Femur (tissue), 1 donor: ENCODE measurements at places on chromosomes 5 and 9.

DNA sequence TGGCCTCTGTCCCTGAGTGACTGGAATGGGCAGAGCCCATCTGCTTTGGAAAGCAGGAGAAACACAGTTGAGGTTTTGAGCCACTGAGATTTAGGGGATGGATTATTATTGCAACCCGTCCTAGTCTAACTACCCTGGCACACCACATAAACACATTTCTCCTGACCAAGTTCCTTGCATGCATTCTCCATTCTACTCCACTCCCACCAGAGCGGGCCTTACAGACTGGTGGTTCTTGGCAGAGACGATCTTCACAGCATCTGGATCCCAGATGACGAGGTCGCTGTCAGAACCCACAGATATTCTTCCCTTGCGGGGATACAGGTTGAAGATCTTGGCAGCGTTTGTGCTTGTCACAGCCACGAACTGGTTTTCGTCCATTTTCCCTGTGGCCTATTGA lies 111.0 kb downstream of the DPYSL3 start:
- DNase-seq, result peak; percentile 50

DNA sequence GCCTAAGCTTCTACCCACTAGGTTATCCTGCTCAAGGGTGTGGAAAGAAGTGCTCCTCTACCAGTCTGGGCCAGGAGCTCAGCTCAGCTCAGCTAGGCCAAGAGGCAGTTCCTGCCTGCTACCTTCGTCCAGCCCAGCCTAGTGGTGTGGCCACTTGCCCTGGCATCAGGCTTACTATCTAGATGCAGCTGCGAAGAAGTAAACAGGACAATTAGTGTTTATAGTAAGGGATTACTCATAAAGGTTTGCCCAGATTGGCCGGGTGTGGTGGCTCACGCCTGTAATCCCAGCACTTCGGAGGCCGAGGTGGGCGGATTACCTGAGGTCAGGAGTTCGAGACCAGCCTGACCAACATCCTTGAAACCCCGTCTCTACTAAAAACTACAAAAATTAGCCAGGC lies 12.8 kb upstream of the SPATA24 start:
- no peak for DNase-seq

- peak; percentile 24 for DNase-seq
Observed at GRCh38 chr9:128992995-128993394, 35.1 kb downstream of the SH3GLB2 start.

- no peak for DNase-seq
Observed at GRCh38 chr5:128062172-128062746, 21.3 kb upstream of the SLC12A2 start.

DNA sequence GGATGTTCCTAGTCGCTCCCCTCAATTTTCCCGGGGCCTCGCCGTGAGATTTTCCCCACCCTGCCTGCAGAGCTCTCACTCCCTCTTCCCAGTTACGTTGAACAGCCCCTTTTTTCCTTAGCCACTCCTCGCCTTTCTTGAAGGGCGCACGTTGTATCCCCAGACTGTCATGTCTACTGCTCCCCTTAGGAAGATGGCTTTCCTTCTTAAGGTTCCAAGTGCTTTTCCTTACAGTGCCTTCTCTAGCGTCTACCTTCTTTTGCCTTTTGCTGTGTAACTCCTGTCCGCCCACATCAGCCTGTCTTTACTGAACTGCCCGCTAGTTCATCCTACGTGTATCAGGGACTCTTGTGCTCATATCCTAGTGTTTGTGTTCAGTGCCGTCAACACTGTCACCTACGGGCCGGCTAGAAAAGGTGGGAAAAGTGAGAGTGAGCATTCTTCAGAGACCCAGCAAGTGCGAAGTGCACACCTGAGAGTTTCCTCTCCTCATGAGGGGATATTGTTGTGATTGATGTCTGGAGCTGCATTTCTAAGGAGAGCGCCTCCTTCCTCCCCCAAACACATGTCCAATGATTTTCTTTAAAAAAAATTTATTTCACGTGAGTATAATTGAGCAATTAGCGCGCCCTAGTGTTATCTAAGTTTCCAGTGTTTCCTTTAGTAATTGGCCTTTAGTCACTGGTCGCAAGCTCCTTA lies 764 bp downstream of the CAMLG start:
- peak; percentile 52 for DNase-seq

- DNase-seq, result no peak
Observed at GRCh38 chr5:14017904-14018303, 73.4 kb upstream of the DNAH5 start.

DNA sequence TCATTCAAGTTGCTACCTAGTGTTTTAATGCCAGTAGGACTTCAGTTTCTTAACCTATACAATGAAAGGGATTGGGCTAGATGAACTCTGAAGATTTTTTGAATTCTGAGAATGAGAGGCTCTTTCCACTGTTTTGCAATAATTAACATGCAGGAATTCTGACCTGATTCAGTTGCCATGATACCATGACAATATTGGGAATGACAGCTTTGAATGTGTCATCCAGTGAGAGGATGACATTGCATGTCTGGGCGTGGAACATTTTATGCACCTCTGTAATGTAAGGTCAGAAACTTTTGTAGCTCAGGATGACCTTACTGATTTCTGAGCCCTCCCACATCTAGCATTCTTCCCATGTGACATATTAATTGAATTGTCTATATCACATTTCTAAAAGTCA lies 30.6 kb upstream of the SPINK5 start:
- no peak for DNase-seq

- DNase-seq, result no peak
Observed at GRCh38 chr9:2255128-2255527, 240.0 kb downstream of the SMARCA2 start.

DNA sequence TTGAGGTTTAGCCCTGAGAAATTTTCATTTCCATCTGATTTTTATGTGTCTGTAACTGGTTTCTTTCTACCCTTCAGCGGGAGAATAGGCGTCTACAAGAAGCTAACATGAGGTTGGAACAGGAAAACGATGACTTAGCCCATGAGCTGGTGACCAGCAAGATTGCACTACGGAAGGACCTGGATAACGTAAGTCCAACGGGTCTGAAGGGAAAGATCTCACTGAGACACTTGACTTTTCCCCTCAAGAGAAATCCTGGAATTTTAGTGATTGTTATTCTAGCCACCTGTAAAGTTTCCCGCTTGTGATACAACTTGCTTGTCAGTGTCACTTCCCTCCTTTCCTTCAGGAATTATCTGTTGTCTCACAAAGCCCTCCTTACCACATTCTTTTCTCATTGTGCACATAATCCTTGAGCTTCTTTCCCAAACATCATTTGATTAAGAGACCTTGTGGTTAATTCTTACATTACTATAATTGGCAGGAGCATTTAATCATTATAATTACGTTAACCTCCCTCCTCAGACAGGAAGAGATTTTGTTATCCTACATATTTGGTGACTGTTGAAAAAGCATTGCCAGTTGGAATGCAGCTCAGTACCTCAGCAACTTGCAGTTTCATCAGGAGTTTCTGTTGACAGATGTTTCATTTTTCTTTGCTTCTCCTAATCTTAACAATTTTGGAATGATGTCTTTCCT lies 56.9 kb downstream of the GPR21 start:
- no peak for DNase-seq

GRCh38 chr5:16869821-16870796 lies 66.0 kb downstream of the MYO10 start:
- DNase-seq, result no peak

GRCh38 chr5:139676951-139677735 lies 29.0 kb downstream of the CXXC5 start:
- DNase-seq, result peak; percentile 74

DNA sequence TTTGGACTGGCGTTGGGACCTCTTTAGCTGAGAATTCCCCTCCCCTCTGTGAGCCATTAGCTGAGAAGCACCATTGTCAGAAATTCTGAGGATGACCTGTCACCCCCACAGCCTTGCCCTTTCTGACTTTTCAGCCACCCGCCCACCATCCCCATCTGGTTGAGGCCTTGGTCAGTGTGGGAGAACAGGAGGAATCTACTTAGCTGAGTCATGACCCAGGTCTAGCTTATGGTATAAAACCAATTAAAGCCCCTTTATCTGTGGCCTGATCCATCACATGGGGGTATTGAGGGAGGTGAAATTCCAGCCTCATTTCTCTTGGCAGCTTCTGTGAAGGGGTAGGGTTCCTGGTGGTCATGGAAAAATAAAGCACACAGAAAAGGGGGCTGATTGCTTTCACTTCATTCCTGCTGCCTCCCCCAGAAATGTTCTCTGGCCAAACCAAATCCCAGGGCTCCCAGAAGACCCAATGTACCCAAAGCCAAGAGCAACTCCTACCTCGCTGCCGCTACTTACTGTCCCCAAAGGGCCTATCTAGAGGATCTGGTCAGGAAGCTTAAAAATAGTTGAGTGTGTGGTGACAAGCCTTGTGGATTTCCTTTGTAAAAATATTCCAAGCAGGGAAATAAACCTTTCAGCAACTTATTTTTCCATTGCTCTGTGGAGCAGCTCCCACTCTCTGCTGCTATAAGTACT lies 174.8 kb upstream of the TNC start:
- peak; percentile 68 for DNase-seq

DNA sequence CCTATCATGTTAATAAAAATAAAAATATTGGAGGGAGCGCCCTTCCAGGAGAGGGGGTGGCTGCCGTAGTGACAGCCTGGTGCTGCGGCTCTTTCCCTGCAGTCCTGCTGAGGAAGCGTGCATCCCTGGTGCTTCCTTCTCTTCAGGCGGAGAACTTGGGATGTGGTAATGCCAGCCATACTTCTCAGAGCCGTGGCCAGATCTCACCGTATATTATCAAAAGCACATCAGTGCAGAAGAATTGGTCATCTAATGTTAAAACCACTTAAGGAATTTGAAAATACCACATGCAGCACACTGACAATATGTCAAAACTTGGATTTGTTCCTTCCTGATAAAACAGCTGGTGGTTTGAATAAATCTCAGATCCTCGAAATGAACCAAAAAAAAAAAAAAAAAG lies 17.7 kb downstream of the C9orf40 start:
- DNase-seq, result no peak

GRCh38 chr5:90983711-90984124 lies 399.4 kb downstream of the ARRDC3 start:
- DNase-seq, result no peak

GRCh38 chr9:130183133-130183762 lies 11.0 kb downstream of the NCS1 start:
- peak; percentile 82 for DNase-seq

GRCh38 chr5:137128012-137128411 lies 371.1 kb downstream of the SPOCK1 start:
- no peak for DNase-seq

- no peak for DNase-seq
Observed at GRCh38 chr9:129353697-129354336, 175.8 kb upstream of the IER5L start.

DNA sequence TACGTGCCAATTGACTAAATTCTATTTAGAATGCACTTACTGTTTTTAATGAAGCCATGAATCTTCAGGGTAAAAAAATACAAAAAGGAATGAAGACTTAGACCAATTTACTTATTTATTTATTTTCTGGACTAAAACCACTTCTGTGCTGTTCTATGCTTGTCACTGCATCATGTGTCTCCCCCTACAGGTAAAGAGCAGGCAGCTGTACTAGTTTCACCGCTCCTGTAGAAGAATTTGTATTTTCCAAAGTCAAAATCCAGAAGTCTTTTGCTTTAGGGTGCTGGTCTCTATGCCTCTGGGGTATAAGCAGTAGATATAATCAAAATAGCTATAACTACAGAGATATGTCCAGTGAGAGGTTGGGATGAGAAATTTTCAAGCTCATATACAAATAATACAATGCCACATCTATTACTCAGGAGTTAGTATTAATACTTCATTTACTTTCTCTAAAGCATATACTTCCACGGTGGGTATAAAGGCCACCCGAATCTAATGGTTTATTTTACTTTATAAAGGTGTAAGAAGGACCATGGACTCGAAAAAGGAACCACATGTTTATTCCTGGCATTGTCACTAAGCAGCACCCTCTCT lies 591.5 kb downstream of the RAB3C start:
- DNase-seq, result peak; percentile 43

- no peak for DNase-seq
Observed at GRCh38 chr5:113809626-113810025, 296.1 kb downstream of the YTHDC2 start.

- no peak for DNase-seq
Observed at GRCh38 chr5:57335092-57335660, 147.4 kb downstream of the ACTBL2 start.

DNA sequence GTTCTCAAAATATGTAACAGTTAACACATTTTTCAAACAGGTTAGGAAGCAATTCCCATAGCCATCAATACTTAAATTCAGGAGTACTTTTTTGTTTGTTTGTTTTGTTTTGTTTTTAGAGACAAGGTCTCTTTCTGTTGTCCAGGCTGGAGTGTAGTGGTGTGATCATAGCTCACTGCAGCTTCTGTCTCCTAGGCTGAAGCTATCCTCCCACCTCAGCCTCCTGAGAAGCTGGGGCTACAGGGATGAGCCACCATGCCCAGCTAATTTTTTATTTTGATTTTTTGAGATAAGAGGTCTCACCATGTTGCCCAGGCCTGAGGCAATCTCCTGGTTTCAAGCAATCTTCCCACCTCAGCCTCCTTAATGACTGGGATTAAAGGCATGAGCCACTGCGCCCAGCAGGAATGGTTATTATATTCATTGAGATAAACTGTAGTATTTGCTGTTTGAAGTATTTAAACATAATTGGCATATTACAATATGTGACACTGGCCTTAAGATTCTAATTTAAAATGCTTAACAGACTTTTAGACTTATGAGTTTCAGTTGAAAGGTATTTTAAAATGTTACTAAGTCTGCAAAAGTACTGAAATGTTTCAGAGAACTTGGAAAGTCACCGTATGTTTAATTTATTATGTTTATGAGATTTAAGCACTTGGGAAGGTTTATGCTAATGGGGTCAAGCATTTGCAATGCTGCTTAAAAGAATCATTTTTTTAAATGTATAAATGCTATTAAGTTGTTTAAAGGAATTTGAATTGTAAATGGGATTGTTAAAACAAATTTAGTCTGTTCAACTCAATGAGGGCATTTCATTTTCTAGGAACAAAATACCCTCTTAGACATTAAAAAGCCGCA lies 17.0 kb downstream of the UTP15 start:
- DNase-seq, result no peak

GRCh38 chr9:109341561-109341960 lies 20.7 kb upstream of the EPB41L4B start:
- DNase-seq, result no peak

DNA sequence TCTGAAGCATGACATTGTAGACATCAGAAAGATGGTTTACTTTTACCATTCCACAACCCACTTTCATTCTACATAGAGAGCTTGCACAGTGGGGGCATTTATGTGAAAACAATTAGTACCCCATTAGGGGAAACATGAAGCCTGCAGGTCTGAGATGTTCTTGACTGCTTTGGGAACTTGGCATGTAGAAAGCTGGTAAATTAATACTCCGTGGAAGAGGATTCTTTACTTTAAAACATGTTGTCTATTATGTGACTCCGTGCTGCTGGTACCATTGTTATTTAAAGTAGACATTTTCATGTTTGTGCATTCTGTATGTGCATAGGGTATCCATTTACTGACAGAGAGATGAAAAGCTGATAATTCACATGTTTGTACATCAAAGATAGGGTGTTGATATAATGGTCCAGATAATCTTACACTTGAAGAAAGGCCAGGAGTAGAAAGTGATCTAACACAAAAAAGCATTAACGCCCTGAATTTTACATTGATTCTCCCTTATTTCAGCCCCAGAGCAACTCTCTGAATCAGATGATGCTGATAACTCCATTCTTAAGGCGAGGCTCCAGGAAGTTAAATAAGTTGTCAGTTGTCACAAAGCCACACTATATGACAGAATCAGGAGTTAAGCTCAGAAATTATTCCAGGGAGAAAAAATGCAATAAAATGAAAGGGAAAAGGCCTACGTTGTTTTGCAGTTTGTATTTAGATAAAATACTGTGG lies 50.1 kb upstream of the CD180 start:
- no peak for DNase-seq

GRCh38 chr5:148938522-148938882 lies 112.1 kb downstream of the ADRB2 start:
- no peak for DNase-seq

- DNase-seq, result no peak
Observed at GRCh38 chr5:56088967-56089829, 94.4 kb upstream of the IL6ST start.
